Tibial nerve (tissue), 4 donors: ENCODE measurements at places on chromosomes 1 and 21.

DNA sequence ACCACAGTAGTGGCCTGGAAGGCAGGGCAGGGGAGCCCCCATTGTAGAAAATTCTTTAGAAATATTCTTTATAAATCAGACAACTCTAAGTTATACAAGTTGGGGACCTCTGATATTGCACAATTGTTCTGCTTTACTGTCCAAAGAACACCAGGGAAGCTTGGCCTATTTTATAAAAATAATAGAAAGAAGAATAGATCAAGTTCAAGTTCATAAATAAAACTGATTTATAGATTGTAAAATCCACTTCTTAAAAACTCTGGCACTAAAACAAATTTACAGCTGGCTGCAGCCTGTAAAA lies 55.0 kb upstream of the GALNT2 start:
- no peak for DNase-seq

GRCh38 chr1:228141226-228142044 lies 1.4 kb downstream of the GUK1 start:
- DNase-seq, result peak; percentile 68

GRCh38 chr1:152038871-152039270 lies 2.1 kb upstream of the S100A11 start:
- no peak for DNase-seq

GRCh38 chr1:243798726-243799125 lies 51.3 kb downstream of the AKT3 start:
- no peak for DNase-seq

DNA sequence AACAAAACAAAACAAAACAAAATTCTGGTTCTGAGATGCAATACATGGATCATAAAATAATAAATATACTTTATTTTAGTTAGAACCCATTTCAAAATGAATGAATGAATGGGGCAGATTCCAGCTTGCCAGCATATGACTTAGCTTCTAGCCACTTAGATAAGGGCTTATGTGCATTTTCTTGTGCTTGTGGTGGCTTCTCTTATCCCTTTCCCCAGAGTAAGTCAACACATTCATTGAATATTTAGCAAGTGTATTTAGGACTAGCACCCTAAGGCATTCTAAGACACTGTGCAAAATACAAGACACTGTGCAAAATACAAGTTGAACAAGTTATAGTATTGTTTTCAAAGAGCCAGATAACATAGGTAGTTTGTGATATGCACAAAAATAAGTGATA lies 4.7 kb downstream of the ADIPOR1 start:
- no peak for DNase-seq

- no peak for DNase-seq
Observed at GRCh38 chr1:222967466-222968240, 152.8 kb downstream of the DISP1 start.

- no peak for DNase-seq
Observed at GRCh38 chr1:165117482-165117881, 239.0 kb downstream of the LMX1A start.

DNA sequence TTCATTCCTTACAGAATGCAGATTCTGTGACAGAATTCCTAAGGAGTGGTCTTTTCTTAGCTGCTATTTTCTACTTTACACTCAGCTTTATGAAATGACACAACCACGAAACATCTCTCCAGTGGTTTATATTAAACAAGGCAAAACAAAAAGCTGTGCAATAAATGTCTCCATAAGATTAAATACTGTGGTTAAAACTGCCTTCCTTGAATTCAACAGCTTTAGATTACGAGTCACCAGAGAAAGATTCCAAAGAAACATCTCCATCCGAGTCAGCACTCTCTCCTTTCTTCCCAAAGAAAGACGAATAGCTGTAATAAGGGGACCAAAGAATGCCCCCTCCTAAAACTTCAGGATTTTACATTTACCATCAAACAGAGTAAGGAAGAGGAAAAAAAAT lies 4.6 kb upstream of the C1orf87 start:
- no peak for DNase-seq

GRCh38 chr1:110477445-110477957 lies 26.6 kb downstream of the PROK1 start:
- no peak for DNase-seq

DNA sequence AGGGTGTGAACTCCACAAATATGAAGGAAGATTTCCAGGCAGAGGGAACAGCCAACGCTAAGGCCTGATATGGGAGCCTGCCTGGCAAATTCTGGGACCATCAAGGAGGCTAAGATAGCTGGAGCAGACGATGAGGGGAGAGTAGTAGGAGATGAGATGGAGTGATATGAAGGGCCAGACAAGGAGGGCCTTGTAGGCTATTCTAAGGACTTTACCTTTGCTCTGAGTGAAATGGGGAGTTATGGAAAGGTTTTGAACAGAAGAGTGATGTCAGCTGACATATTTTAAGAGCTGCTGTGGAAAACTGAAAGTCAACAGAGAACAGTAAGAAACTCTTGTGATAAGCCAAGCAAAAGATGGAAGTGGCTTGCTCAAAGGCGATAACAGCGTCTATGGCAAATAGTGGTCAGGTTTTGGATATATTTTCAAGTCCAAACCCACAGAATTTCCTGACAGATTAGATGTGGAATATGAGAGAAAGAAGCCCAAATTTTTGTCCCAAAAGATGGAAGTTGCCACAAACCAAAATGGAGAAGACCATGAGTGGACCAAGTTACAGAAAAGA lies 2.1 kb upstream of the TP53BP2 start:
- DNase-seq, result no peak

GRCh38 chr1:212712451-212713303 lies 13.0 kb upstream of the BATF3 start:
- no peak for DNase-seq

- DNase-seq, result no peak
Observed at GRCh38 chr1:56967900-56968832, 2.4 kb upstream of the C8B start.

DNA sequence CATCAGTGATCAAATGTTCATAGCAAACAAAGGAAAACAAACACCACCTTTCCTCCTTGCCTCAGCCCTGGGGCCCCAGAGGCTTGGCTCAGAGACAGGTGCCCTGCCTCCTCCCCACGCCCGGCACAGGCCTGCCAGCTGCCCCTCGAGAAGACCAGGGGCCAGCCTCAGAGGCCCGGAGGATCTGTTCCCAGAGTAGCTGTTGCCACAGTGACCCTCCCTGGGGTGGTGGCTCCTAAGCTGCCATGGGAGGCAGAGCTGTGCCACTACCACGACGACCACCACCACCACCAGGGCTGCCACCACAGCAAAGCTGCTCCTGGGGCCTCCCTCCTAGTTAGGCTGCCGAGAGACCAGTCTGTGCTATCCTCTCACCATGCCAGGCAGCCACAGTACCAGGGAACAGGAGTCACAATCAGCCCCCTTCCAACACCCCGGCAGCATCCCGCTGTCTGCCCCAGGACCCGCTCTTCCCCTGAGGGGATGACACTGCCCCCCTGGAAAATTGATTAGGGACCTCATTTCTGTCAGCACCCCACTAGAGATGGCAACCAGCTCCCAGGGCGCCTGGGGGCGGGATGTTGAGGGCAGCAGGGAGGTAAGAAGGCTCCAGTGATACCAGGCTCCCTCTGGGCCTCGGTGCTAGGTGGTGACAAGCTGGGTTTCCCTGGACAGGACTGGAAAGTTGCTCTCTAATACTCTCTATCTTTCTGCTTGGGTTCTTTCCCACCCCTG lies 30.5 kb downstream of the KCNC4 start:
- DNase-seq, result no peak

- no peak for DNase-seq
Observed at GRCh38 chr1:226764533-226764932, 25.5 kb upstream of the ITPKB start.

GRCh38 chr21:19864476-19864875 lies 1133.7 kb upstream of the NCAM2 start:
- no peak for DNase-seq

DNA sequence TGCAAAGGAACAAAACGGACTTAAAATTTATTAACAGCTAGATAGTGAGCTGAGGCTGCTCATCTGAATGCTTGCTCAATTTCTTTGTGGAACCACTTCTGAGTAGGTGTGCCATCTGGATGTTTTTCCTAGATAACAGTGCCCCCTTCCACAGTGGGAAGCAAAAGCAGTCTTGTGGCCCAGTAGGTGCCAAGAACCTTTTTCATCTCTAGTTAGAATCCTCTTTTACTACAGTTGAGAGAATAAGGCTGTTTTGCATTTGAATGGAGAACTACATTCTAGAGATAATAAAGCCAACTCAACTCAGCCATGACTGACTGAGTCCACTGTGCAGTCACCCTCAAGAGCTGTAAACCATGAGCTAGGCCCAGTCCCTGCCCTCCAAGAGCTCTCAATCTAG lies 13.3 kb downstream of the F3 start:
- DNase-seq, result no peak

DNA sequence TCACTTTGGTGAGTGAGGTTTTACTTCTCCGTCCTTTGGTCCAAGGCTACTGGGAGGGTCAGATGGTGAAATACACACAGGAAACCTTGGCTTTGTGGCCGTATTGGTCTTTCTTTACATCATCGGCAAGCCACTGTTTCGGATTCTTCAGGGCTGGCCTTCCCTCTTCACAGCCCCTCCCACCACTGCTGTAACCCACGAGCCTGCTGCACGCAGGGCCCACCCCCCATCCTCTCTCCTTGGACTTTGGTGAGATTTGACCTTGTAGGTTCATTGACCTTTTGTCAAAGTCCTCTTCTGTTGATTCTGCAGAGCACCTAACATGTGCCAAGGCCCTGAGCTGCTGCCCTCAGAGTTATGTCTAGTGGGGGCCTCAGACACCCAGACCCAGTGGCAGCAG lies 328.6 kb downstream of the CAMTA1 start:
- DNase-seq, result no peak

- no peak for DNase-seq
Observed at GRCh38 chr1:217712925-217713597, 81.9 kb downstream of the SPATA17 start.

- no peak for DNase-seq
Observed at GRCh38 chr1:52511439-52511838, 41.5 kb downstream of the TUT4 start.

GRCh38 chr1:167401260-167401873 lies 117.0 kb downstream of the CD247 start:
- DNase-seq, result peak; percentile 43

DNA sequence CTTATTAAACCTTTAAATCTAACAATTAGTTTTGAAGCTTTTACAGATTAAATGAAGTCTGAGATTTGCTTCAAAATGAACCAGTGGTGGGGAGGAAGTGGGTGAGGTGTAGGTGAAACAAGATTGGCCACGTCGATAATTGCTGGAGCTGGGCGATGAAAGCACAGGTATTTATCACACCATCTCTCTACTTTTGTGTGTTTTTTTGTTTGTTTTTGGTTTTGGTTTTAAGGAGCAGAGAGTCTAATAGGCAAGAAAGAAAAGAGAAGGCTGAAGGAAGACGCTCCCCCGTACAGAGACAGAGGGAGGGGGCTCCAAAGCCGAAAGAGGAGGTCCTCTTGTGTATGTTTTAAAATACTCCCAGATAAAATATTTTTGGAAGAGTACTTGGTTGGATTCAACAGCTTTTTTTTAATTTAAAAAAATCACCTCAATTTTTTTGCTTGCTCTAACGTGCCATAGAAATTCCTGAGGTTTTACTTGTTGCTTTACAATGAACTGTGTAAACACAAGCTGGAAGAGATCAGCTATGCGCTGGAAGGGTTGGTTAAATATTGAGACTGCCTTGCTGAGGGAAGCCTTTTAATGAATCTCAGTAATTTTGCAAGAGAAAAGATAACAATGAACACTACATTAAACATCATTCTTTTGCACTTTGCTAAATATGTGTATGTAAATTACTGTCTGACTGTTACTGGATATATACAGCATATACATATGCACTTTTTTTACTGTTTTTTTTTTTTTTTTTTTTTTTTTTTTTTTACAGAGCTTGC lies 6.7 kb upstream of the LGALS8 start:
- DNase-seq, result no peak

DNA sequence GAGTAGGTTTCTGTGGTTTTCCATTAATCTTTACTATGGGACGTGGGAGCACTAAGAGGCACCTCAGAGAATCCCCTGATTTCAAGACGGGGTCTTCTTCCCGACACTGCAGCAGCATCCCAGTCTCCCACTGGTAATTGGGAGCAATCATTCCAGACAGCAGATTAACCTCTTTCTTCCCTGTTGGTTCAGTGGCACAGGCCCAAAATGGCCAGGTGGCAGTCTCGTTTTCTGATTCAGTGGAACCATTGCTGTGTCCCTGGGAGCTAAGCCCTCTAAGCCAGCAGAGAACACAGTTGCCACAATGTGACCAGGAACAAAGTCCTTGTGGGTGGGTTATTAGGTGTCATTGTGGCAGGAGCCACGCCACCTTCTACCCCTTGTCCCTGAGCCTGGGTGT lies 342.1 kb downstream of the MATN1 start:
- no peak for DNase-seq

GRCh38 chr1:24392604-24392946 lies 21.0 kb downstream of the STPG1 start:
- DNase-seq, result no peak
